Stimulated activated CD4-positive, alpha-beta T cell treated with anti-CD3 and anti-CD28 coated beads, Interleukin-15, amount 100 ng/mL, for 24 hours (primary cell): ENCODE measurements at places on chromosomes 6 and 20.
A peak's percentile ranks its signal among the peaks of the same experiment; 100 is the strongest.

- peak; percentile 79 for DNase-seq
These were observed 512.8 kb upstream of the JARID2 start for GRCh38 chr6:14732844-14733757.

DNA sequence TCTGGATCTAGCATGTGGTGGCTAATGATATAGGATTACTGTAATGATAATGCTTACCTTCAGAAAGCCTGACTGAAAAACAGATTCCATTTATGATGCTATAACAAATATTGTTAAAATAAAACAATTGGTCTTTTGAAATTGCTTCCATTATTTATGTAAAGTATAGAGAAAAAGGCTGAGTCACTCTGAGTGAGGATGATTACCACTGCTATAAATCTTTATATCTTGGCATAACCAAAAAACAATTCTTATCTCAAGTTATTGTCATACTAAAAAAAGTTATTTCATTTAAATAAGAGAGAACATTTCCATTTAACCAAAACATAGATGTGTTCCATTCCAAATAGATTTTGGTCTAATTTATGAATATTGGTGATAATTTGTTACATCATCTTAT, 53.0 kb upstream of the DST start:
- DNase-seq: no peak

- no peak for DNase-seq
These were observed 1.5 kb downstream of the HLA-DOA start for GRCh38 chr6:33007831-33008400.

GRCh38 chr6:153947808-153948447, 91.1 kb upstream of the OPRM1 start:
- peak; percentile 3 for DNase-seq

DNA sequence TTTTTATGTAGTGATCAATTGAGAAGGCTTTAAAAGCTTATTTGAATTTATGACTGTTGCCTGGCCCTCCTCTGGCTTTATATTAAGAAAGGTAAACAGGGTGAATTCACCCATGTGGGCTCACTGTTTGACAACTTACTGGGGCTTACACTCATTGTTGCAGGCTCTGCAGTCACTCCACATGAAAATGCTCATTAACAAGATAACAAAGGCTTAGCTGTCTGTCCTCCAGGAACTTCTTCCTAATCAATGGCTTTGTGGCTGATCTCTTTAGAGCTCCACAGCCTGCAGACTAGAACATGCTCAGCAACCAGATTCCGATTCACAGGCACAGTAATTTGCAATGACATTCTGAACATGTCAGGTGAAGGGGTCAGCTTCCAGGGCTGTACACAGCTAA, 323.2 kb upstream of the MAN1A1 start:
- DNase-seq: no peak
